ENCODE measurements at places on chromosomes 6 and 20. TPM values are rescaled to one million over a fixed set of nuclear protein-coding genes. Genes with fewer than 3 reads are reported as not detected.

The OR2J3 gene
- not detected for total RNA-seq

The ENPP4 gene
- total RNA-seq = 6.8 TPM

The SOBP gene
- 2.6 TPM for total RNA-seq

The OGFRL1 gene
- total RNA-seq = 35.6 TPM

The COL9A1 gene
- not detected for total RNA-seq

The SLC22A7 gene
- not detected for total RNA-seq

The SPATS1 gene
- not detected for total RNA-seq

The DNAAF9 gene
- 25.2 TPM for total RNA-seq

The COQ3 gene
- total RNA-seq = 5.1 TPM

The ZBTB12 gene
- 15.3 TPM for total RNA-seq

The LRRC73 gene
- 1.5 TPM for total RNA-seq

The COL19A1 gene
- not detected for total RNA-seq

The CD24 gene
- total RNA-seq = 11.5 TPM
